ENCODE measurements at places on chromosomes 3 and 15. TPM values are rescaled to one million over a fixed set of nuclear protein-coding genes. Genes with fewer than 3 reads are reported as not detected.

DNA sequence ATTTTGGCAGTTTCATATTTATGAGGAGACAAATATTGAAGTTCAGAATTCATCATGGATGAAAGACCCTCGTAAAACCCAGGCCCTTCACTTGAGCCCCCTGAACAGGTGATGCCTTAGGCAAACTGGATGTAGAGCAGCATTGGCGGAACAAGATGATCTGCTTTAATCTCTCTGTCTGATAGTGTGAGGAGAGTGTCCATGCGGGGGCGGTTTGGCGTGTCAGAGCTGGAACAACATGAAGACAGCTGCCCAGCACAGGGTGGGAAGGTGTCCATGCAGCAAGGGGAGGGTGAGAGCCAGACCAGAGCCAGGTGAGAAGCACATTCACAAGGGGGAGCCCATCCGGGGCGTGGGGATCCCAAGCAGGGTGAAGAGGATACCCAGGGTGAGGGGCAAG is 31.8 kb upstream of the ANP32A start:
- H3K27me3 ChIP-seq: no peaks in the 10 kb centered on the region
- H3K27ac ChIP-seq: no peak overlapping the region
- no peak for DNase-seq
- no peak overlapping the region for H3K4me3 ChIP-seq
- no peaks in the 10 kb centered on the region for H3K36me3 ChIP-seq
- H3K4me1 ChIP-seq: no peaks in the 10 kb centered on the region

DNA sequence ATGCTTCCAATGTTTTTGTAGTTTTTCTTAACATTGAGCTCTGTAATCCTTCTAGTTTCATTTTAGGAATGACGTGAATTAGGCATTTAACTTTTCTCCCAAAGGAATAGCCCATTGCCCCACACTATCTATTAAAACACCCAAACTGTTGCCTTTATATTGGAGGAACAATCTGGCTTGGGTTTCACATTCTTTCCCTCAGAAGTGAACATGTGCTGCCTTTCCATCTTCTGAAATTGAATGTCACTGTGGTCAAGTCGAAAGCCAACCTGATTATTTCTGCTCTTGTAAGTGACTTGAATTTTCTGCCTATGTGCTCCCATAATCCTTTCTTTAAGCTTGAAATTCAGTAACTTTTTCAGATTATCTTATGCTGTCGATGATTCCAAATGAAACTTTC is 214.5 kb downstream of the SLC9A9 start:
- no peak for DNase-seq
- H3K36me3 ChIP-seq: no peaks in the 10 kb centered on the region
- H3K27ac ChIP-seq: no peak overlapping the region

RNU5B-1 gene
- total RNA-seq: not detected

GRCh38 chr3:123760817-123761216 is 123.3 kb downstream of the MYLK start:
- DNase-seq: peak; percentile 39
- H3K36me3 ChIP-seq: no peaks in the 10 kb centered on the region
- H3K4me1 ChIP-seq: peaks cover 6% of the 10 kb centered on the region
- H3K27me3 ChIP-seq: no peaks in the 10 kb centered on the region
- no peak overlapping the region for H3K4me3 ChIP-seq
